ENCODE measurements at places on chromosomes 1 and 21.

- peak; percentile 78 for DNase-seq
Observed at GRCh38 chr21:42461881-42462877, 33.8 kb downstream of the RSPH1 start.

GRCh38 chr1:84272401-84272800, 29.1 kb upstream of the SAMD13 start:
- no peak for DNase-seq

DNA sequence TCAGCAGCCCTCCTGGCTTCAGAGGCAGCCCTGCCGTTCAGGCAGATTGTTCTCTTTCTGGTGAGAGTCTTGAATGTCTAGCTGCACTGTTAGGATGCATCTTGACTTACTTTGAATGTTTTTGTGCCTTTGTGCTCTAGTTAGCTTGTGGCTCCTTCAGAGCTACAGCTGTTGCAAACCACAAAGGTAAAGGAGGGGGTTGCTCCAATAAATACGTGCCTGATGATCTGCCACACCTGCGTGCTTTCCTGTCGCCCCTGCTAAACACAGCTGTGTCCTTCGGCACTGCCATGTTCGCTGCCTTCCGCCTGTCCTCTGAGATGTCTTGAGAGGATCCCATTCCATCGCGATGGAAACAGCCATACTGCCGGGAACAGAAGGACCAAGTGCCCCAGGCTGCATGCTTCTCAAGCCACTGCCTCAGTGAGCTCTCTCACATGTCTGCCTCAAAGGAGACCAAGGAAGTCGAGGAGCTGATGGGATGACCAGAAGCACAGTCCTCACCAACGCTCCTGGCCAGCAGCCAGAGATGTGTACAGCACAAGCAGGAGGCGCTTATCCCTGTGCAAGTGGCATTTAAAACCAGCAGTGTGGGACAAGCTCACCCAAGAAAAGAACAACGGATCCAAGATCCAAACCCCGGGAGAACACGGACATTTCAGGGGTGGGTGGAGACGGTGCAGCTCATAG, 12.0 kb upstream of the SMIM12 start:
- DNase-seq: no peak

DNA sequence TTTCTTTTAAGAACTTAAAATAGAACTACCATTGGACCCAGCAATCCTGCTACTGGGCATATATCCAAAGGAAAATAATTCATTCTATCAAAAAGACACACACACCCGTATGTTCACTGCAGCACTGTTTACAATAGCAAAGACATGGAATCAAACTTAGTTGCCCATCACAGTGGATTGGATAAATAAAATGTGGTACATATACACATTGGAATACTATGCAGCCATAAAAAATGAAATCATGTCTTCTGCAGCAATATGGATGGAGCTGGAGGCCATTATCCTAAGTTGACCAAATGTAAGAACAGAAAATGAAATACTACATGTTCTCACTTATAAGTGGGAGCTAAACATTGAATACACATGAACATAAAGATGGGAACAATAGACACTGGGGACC, 585.3 kb upstream of the USP24 start:
- DNase-seq: no peak

DNA sequence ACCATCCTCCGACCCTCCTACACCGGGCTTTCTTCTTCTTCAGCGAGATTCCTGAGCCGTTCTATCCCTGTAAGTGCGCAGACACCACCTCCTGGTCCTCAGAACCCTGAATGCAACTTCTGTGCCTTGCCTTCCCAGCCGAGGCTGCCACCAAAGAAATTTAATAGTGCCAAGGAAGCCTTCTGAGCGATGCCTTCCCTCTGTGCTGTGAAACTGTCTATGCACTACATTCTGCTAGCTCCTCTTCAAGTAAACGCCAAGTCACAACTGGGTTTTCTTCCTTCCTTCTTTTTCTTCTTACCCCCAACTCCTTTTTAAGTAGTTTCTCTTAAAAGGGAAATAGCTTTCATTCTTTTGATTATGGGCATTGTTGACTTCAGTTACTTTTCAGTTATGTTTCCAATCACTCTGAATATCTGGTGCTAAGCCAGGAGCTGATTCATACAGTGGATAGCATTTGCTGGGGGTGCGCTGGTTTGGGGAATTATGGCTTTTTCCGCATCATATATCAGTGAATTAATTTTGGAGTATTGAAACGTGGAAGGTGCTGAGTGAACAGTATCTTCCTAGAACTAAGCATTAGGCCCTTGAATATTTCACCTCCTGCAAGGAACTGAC, 38.6 kb upstream of the GPR88 start:
- DNase-seq: no peak

GRCh38 chr1:28280501-28280900, 21.2 kb downstream of the SESN2 start:
- no peak for DNase-seq

DNA sequence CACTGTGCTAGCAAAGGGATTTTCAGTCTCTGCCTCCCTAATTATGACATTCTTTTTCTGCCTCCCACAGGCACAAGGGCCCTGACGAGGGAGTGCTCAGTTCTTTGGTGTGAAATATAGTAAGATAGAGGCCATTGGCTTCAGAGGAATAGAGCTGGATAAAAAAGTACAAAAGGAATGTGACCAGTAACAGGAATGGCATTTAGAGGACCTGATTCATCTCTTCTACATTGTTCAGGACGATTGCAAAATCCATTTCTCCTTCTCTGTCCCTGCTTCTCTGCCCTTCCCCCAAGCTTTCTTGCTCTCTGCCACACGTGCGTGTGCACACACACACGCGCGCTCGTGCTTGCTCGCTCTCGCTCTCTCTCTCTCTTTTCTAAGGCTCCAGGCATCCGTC, 668.2 kb downstream of the KIF26B start:
- no peak for DNase-seq

DNA sequence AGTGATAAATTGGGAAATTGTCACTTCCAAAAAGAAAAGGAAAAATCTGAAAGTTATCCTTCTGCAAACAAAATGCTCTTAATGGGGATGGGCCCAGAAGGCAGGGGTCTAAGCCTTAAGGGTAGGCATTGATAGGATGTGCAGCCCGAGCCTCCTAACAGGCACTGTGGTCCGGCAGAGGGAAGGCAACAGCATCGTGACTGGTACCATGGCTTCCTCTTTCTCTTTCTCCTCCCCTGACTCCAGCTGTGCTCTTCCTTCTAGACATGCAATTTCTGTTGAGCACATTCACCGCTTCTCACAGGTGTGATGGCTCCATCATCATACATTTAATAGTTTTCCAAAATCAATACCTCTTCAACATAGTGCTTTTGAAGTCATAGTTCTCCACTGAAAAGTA, 91.5 kb downstream of the SELENOF start:
- DNase-seq: no peak

DNA sequence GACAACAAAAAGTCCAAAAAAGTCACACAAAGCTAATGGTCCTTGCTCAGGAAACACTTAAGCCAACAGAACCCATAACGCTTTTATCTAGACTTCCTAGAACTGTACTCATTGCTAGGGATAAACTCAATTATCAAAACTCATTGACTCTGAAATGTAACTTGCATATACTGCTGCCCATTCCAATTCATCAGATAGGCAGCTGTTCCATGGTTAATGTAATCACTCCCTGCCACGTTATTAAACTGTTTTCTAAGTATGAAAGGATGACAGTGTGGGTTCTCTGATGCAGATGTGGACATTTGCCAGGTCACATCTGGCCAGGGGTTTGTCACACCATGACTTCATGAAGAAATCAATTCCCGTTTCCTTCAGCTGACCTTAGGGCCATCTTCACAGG, 30.3 kb upstream of the DNAJC11 start:
- DNase-seq: no peak

DNA sequence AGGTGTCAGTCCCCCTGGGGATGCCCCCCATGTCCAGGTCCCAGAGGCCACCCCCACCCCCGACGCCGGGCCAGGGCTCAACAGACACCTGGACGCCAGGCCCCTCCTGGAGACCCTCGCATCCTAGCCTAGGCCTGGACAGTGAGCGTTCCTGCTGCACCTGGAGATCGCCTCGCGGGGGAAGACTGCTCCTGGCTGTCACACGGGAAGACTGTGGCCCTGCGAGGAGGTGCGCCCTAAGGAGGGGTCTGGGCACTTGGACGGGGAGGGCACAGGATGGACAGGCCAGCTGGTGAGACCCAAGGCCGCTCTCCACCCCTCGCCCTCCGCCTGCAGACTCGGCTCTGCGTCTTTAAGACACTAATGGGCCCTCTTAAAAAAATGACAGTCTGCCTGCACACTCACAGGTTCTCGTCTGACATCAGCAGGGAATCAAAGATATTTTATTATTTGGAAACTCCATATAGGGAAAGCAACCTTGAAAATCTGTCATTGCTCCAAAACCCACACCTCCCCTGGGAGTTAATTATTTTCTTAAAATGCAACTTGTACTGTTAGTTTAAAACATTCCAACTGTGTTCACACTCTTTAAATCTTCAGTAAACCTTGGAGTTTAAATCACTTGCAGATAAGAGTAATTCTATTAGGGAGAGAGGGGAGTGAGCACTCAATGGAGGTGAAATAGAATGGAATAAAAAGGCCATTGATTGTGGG, 45.6 kb upstream of the ACTRT2 start:
- no peak for DNase-seq

DNA sequence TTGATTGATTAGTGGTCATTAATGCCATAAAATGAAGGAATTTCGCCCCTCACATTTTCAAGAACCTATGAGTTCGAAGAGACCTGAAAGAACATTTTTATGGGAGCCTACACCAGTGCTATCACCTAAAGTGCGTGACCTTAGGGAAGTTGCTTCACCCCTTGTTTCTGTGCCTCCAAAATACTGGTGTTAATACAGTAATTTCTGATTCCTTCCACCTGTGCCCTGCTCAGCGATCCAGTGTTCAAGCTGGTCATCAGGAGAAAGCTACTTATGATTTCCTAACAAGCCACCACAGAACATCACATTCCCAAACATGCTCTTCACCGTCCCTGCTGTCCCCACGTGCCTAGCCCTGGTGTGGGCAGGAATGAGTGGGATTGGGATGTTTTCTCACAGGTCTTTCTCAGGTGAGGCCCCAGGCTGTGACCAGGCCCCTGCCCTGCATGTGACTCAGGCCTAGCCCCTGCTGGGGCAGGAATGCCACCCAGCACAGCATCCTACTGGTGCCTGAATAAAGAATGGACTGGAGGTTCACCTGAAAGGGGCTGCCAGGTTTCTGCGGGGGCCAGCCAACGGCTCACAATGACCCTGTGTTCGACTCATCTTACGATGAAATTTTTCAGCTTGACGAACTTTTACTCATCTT, 60.3 kb downstream of the CD247 start:
- DNase-seq: no peak

GRCh38 chr1:181102841-181103240, 14.3 kb downstream of the IER5 start:
- DNase-seq: no peak

DNA sequence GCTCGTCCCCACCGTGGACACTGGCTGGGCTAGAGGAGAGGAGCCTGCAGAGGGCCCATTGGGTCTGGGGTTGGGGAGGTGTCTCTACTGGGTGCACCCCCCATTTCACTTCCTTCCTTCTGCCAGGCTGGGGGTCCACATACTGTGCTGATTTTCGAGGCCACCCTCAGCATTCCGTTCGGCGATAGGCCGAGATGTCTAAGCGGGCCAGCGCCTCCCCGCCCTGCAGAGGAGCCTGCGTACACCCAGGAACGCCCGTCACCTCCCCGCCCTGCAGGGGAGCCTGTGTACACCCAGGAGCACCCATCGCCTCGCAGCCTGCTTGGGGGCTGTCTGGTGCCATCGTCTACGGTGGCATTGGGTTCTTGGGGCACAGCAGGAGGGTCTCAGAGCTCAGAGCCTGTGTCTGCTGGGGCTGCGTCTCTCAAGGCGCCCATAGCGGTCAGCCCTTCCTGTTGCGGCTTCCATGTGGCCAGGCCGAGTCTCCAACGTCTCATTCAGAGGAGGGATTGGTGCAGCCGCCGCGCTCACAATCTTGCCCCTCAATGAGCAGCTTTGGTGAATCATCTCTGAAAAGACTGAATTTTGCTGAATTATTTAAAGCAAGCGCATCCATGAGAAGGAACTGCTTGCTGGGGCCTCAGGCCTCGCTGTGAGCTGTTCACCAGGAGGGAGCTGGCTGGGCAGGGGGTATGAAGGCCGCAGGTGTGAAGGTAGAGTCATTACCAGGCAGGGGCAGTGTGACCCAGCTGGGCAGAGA, 30.7 kb upstream of the AGPAT3 start:
- DNase-seq: no peak

GRCh38 chr1:75727571-75727970, 3.1 kb downstream of the ACADM start:
- no peak for DNase-seq

- DNase-seq: peak; percentile 34
Observed at GRCh38 chr1:52702886-52703787, 5.0 kb upstream of the COA7 start.

- DNase-seq: no peak
Observed at GRCh38 chr1:170145770-170146676, at the start of gene NTMT2. Gene NTMT2, plus strand, starts transcription at chr1:170145959. Its CDS starts 149 bp downstream, at chr1:170146108.

DNA sequence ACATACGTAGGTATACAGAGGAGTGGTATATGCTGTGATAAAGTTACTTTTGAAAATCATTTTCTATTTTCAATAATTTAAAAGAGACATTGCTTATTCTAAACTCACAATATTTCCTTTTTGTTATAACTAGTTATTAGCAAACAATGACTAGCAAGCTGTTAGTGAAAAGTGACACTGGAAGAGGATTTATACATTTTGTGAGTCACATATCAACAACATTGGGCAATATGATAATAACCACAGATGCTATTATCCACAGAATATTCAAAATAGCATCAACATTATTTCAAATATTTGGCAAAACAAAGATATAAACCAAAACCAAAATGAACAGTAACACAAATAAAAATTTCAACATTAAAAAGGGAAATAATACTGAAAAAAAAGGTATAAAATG, 104.0 kb upstream of the HP1BP3 start:
- no peak for DNase-seq

DNA sequence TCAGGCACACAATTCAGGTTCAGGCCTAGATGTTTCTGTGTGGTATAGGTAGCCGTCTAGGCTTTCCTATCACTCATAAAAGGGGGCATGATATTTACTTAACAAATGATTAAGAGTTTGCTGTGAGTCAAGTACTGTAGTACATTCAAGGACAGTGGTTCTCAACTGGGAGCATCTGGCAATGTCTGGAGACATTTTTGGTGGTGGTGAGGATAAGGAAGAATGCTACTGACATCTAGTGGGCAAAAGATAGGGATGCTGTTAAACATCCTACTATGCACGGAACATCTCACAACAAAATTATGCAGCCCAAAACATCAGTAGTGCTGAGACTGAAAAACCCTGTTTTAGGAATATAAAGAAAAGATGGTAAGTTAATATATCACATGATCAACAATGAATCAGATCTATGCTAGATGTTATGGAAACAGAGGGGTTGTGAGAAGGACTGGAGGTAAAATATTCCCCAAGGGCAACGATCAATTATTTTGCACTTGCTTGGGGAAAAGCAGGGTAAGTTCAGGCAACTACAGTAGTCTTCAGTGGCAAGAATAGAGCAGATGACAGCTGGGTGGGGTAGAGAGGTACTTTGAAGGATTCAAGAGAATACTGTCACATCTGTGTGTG, 4.9 kb downstream of the DNTTIP2 start:
- DNase-seq: peak; percentile 12

All from WERI-Rb-1 (cell line).